Activated T-helper 17 cell treated with anti-CD3 and anti-CD28 coated beads, Interleukin-2, amount 50 U/mL, for 72 hours (primary cell): ENCODE measurements at places on chromosomes 16 and 17. TPM values are rescaled to one million over a fixed set of nuclear protein-coding genes. Genes with fewer than 3 reads are reported as not detected.

SLC46A1 gene
- total RNA-seq, result 2.5 TPM

GAST gene
- total RNA-seq, result not detected

PRSS33 gene
- total RNA-seq, result not detected

KRTAP4-1 gene
- total RNA-seq, result not detected

ATP2C2 gene
- not detected for total RNA-seq

NGFR gene
- total RNA-seq, result 0.50 TPM

PLD6 gene
- 20.6 TPM for total RNA-seq

- H3K36me3 ChIP-seq, result peaks cover 9% of the 10 kb centered on the region
- H3K4me1 ChIP-seq, result peaks cover 4% of the 10 kb centered on the region
- ATAC-seq, result no peak
These were observed 75.2 kb upstream of the METTL9 start for GRCh38 chr16:21524068-21524751.

DNA sequence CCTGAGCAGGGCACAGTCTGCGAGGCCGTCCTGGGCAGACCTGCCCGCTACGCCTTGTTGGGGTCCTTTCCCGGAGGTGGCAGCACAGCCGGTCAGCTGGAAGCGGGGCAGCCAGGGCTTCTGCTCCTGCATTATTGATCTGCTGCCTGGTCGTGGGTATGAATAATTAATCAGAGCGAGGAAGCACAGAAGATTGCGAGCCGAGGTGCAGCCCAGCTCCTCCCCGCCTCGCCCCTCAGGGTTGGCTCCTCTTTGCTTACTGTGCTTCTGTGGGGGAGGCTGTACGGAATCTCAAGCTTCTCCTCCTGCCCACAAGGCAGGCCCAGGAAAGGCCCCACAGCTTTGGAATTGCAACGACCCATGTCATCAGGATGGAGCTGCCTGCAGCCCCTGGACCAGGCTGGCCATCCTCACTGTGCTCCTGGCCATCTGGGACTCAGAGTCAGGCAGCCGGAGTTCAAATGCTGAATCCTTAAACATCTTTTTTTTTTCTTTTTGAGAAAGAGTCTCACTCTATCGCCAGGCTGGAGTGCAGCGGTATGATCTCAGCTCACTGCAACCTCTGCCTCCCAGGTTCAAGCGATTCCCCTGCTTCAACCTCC is 25.6 kb downstream of the TRARG1 start:
- no peaks in the 10 kb centered on the region for H3K36me3 ChIP-seq
- no peak for ATAC-seq
- H3K27me3 ChIP-seq, result no peaks in the 10 kb centered on the region
- no peak overlapping the region for H3K27ac ChIP-seq

GRCh38 chr17:6085812-6086211 is 15.6 kb downstream of the WSCD1 start:
- H3K4me3 ChIP-seq, result no peak overlapping the region
- H3K36me3 ChIP-seq, result no peaks in the 10 kb centered on the region
- no peak overlapping the region for H3K27ac ChIP-seq
- H3K27me3 ChIP-seq, result peaks cover 8% of the 10 kb centered on the region

DNA sequence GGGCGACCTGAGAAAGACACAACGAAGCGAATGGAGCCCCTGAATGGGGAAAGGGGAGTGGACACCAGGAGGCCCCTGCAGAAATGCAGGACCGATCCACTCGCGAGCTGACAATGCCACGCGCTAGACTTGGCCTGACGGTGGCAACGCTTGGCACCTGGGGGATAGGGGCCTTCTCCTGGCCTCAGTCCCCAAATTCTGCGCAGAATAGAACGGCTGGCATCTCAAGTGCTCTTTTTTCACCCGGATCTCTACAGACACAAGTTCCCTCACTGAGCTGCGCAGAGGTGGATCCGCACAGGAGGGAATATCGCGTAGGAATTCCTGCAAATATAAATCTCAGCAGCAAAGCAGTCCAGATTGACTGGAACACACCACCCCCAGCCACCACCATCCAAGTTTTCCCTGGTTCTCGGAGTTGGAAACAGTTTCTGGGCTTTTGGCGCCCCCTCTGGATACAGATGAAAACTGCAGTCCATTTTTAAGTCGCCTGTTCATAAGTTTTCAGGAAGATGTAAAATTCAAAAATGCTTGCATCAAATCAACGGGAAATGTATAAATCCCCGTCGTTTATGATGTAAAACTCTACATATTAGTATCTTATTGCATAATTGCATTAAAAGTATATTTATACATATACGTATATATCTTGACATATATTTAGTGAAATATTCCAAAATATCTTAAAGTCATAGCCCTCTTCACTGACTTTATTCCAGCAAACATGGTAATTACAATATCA is 2.3 kb upstream of the SOX9 start:
- no peak for ATAC-seq
- no peaks in the 10 kb centered on the region for H3K36me3 ChIP-seq
- H3K27ac ChIP-seq, result no peak overlapping the region
- H3K4me1 ChIP-seq, result no peaks in the 10 kb centered on the region

GRCh38 chr17:1179112-1179817 is 516 bp downstream of the ABR start:
- no peak overlapping the region for H3K27ac ChIP-seq
- H3K27me3 ChIP-seq, result no peaks in the 10 kb centered on the region
- peak; percentile 42 for ATAC-seq
- no peaks in the 10 kb centered on the region for H3K4me1 ChIP-seq

DNA sequence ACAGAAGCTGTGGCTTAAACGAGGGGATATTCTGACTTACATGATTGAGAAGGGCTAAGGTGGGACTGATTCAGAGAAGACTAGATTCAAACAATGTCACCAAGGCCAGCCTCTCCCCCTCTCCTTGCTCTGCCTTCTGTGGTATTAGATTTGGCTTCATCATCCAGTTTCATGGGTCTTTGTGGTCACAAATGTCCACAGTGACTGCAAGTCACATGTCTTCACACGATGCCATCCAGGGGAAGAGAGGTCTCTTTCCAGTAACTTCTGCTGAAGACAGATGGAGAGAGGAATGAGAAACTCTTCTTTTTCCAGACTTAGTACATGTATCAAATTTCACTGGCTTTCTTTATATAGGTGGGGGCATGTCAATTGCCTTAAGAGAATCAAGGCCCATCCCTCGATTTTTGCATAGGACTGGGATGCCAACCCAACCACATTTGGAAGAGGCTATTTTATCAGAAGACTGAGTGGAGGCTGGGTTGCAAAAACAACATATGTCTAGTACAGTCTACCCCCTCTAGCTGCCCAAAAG is 57.3 kb upstream of the HNF1B start:
- no peak overlapping the region for H3K4me3 ChIP-seq
- H3K27ac ChIP-seq, result no peak overlapping the region
- H3K27me3 ChIP-seq, result peaks cover 4% of the 10 kb centered on the region
- no peaks in the 10 kb centered on the region for H3K36me3 ChIP-seq
- no peaks in the 10 kb centered on the region for H3K4me1 ChIP-seq
- ATAC-seq, result no peak

- no peak overlapping the region for H3K4me3 ChIP-seq
- H3K36me3 ChIP-seq, result no peaks in the 10 kb centered on the region
- H3K27ac ChIP-seq, result no peak overlapping the region
- no peaks in the 10 kb centered on the region for H3K4me1 ChIP-seq
These were observed 49.8 kb upstream of the ACSF3 start for GRCh38 chr16:89043636-89044417.

DNA sequence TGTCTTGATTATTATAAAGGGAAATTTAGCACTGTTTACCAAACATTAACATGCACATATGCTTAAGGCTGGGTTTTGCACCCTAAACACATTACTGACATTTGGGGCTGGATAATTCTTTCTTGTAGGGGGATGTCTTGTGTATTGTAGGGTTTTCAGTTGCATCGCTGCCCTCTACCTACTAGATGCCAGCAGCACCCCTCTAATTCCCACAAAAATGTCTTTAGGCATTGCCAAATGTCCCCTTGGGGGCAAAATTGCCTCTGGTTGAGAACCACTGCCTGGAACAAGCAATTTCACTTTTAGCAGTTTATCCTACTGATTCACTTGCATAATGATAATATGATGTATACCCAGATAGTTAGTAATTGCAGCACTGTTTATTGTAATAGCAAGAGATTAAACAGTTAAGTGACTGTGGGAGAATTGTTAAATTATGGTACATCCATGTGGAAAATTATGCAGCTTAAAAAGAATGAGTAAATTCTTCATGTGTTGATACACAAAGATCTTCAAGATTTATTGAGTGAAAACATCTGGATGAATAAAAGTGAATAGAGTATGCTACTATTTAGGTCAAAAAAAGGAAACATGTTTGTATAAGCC is 18.4 kb downstream of the PRSS54 start:
- no peak overlapping the region for H3K27ac ChIP-seq
- H3K27me3 ChIP-seq, result peaks cover 3% of the 10 kb centered on the region
- no peaks in the 10 kb centered on the region for H3K36me3 ChIP-seq
- H3K4me1 ChIP-seq, result no peaks in the 10 kb centered on the region
- H3K4me3 ChIP-seq, result no peak overlapping the region
- no peak for ATAC-seq

GRCh38 chr16:84199097-84199496 is 8.1 kb downstream of the ADAD2 start:
- no peaks in the 10 kb centered on the region for H3K27me3 ChIP-seq
- H3K36me3 ChIP-seq, result no peaks in the 10 kb centered on the region
- no peak for ATAC-seq
- H3K4me1 ChIP-seq, result peaks cover 2% of the 10 kb centered on the region
- H3K4me3 ChIP-seq, result no peak overlapping the region
- no peak overlapping the region for H3K27ac ChIP-seq

- H3K27me3 ChIP-seq, result no peaks in the 10 kb centered on the region
- no peak for ATAC-seq
- H3K36me3 ChIP-seq, result no peaks in the 10 kb centered on the region
These were observed 372.5 kb upstream of the CDH8 start for GRCh38 chr16:62408760-62409159.

DNA sequence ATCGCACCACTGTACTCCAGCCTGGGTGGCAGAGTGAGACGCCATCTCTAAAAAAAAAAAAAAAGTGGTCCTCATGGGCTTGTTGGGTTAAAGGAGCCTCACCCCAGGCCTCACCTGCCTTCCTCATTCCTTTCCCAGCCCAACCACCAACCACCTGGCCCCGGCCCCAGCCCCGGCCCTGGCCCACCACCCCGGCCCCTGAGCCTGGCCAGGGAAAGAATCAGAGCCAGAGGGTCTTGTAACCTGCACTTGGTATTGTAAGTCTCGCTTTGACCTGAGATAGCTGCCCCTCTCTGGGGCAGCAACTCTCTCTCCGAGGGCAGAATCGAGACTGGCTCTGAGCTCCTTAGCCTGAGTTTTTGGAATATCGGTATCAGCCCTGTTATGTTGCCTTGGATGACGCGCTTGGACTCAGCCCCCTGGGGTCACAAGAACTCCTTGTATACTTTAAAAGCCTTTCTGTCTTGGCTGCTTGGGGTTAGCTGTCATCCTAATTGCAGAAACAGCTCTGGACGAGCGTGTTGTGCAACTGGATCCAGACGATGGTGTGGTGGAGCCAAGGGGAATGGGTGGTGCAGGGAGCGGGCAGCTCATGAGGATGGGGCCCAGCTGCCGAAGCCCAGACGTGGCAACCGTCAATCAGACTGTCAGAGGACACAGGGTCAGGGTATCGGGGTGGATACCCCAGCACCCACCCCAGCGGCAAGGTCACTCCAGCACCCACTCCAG is 14.6 kb downstream of the SMTNL2 start:
- H3K27ac ChIP-seq, result no peak overlapping the region
- no peaks in the 10 kb centered on the region for H3K4me1 ChIP-seq
- H3K4me3 ChIP-seq, result no peak overlapping the region

- H3K4me3 ChIP-seq, result no peak overlapping the region
- no peaks in the 10 kb centered on the region for H3K27me3 ChIP-seq
- peaks cover 39% of the 10 kb centered on the region for H3K4me1 ChIP-seq
- H3K27ac ChIP-seq, result peak overlapping the region; percentile 33
These were observed 13.8 kb upstream of the SPOP start for GRCh38 chr17:49691677-49692191.

DNA sequence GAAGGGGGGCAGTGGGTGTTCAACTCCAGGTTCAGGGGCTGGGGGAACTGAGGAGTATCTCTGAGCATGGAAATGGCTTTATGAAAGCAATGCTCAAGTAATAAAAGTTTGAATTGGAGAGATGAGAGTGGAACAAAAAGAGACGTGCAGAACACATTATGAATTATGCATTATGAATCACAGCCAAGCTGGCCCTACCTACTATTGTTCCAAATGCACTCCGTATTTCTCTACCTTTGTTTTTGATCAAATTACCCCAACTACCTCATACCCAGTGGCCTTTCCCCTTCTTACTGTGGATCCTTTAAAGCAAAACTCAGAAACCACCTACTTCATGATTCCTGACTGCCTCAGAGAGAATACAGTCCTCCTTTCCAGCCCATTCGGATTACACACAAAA is 38.1 kb downstream of the TEKT3 start:
- no peak overlapping the region for H3K27ac ChIP-seq
- peaks cover 9% of the 10 kb centered on the region for H3K27me3 ChIP-seq
- H3K4me3 ChIP-seq, result no peak overlapping the region
- no peaks in the 10 kb centered on the region for H3K4me1 ChIP-seq
- H3K36me3 ChIP-seq, result no peaks in the 10 kb centered on the region

GRCh38 chr17:47669081-47669480 is 19.4 kb downstream of the KPNB1 start:
- no peaks in the 10 kb centered on the region for H3K27me3 ChIP-seq
- H3K27ac ChIP-seq, result no peak overlapping the region
- ATAC-seq, result no peak
- peaks cover 100% of the 10 kb centered on the region for H3K36me3 ChIP-seq
- no peak overlapping the region for H3K4me3 ChIP-seq
- H3K4me1 ChIP-seq, result peaks cover 12% of the 10 kb centered on the region

- H3K27me3 ChIP-seq, result no peaks in the 10 kb centered on the region
- H3K27ac ChIP-seq, result no peak overlapping the region
- H3K36me3 ChIP-seq, result peaks cover 100% of the 10 kb centered on the region
- no peak overlapping the region for H3K4me3 ChIP-seq
- ATAC-seq, result no peak
- H3K4me1 ChIP-seq, result peaks cover 8% of the 10 kb centered on the region
These were observed 15.4 kb downstream of the SMARCE1 start for GRCh38 chr17:40632216-40632615.

- H3K27ac ChIP-seq, result peak overlapping the region; percentile 97
- H3K4me3 ChIP-seq, result peak overlapping the region; percentile 72
- no peaks in the 10 kb centered on the region for H3K27me3 ChIP-seq
- peaks cover 74% of the 10 kb centered on the region for H3K36me3 ChIP-seq
These were observed 13.3 kb downstream of the HERPUD1 start for GRCh38 chr16:56944954-56945839.

GRCh38 chr17:62179525-62180161 is 114.6 kb upstream of the MED13 start:
- no peak overlapping the region for H3K27ac ChIP-seq
- no peak overlapping the region for H3K4me3 ChIP-seq
- H3K36me3 ChIP-seq, result no peaks in the 10 kb centered on the region
- H3K27me3 ChIP-seq, result no peaks in the 10 kb centered on the region
- no peaks in the 10 kb centered on the region for H3K4me1 ChIP-seq

DNA sequence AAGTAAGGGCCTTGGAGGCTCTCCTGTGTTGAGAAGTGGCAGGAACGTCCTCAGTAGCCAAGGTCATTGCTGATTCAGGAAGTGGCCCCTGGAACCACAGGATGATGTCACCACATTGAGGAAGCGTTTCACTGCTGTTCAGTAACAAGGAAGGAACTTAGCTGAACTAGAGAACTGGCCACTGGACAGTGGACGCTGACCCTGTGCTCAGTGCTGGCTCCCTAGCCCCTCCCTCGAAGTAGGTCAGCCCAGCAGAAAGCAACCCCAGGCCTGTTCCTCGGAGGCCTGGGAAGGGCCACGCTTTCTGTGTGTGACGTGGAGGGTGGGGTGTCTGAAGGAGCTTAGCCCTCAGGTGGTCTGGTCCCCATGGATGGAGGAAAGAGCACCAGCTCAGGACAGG is 58.3 kb downstream of the B9D1 start:
- ATAC-seq, result no peak
- H3K27me3 ChIP-seq, result peaks cover 19% of the 10 kb centered on the region
- peaks cover 23% of the 10 kb centered on the region for H3K4me1 ChIP-seq
- no peak overlapping the region for H3K27ac ChIP-seq
